ENCODE measurements at places on chromosomes 2 and 18. TPM values are rescaled to one million over a fixed set of nuclear protein-coding genes. Genes with fewer than 3 reads are reported as not detected.

DNA sequence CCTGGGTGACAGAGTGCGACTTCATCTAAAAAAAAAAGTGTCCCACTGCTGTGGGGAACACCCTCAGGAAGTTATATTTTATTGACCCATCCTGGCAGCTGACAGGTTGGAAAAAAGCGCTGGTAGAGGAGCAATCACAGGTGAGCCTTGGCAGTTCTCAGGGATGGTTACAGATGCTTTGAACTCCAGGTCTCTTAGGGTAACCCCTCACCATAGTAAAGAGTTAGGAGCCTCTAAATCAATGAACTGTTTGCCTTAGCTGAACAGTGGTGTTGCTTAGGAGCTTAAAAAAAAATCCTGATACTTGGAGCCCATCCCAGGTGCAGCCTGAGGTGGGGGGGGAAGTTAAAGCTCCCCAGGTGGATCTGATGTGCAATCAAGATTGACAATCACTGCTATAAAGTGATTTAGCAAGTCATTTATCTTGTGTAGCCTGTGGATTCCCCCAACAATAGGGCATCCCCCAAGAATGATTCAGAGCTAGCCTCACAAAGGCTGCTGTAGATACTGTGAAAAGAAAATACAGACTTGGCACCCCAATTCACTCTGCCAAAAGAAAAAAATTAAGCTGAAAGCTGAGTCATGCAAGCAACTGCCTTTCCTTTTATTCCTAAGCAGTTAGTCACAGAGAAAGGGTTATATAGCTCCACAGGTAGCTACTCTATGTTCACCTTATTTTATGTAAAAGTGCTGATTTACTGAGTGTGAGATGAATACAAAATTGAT lies 14.8 kb downstream of the SLC16A14 start:
- no peaks in the 10 kb centered on the region for H3K27me3 ChIP-seq
- peak overlapping the region; percentile 79 for H3K27ac ChIP-seq
- H3K4me1 ChIP-seq, result peaks cover 24% of the 10 kb centered on the region
- no peak overlapping the region for H3K4me3 ChIP-seq

LONRF2 gene
- total RNA-seq, result 1.6 TPM

- H3K27ac ChIP-seq, result no peak overlapping the region
- DNase-seq, result no peak
- no peaks in the 10 kb centered on the region for H3K27me3 ChIP-seq
Observed at GRCh38 chr2:202932425-202933138, 20.5 kb downstream of the CARF start.

GRCh38 chr2:199219551-199219950 lies 238.2 kb downstream of the SATB2 start:
- H3K4me1 ChIP-seq, result no peaks in the 10 kb centered on the region
- no peak overlapping the region for H3K27ac ChIP-seq
- no peaks in the 10 kb centered on the region for H3K36me3 ChIP-seq
- no peaks in the 10 kb centered on the region for H3K27me3 ChIP-seq
- DNase-seq, result no peak

TGFA gene
- 50.1 TPM for total RNA-seq
